ENCODE measurements at places on chromosomes 2 and 18.

DNA sequence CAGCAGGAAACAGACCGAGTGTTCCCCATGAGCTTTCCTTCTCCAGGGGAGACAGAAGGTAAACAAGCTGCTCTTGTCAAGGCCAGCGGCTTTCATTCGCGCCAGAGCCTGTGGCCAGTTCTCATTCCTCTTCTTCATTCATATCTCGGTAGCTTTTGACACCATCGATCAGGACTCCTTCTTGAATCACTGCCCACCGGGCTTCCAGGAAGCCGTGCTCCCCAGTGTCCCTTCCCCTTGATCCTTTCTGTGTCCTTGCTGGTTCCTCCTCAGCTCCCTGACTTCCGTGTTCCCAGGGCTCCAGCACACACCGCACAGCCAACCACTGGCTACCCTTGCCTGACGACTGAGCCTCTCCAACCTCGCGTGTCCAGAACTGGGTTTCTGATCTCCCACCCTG is 14.1 kb downstream of the SLC66A3 start:
- DNase-seq = no peak

DNA sequence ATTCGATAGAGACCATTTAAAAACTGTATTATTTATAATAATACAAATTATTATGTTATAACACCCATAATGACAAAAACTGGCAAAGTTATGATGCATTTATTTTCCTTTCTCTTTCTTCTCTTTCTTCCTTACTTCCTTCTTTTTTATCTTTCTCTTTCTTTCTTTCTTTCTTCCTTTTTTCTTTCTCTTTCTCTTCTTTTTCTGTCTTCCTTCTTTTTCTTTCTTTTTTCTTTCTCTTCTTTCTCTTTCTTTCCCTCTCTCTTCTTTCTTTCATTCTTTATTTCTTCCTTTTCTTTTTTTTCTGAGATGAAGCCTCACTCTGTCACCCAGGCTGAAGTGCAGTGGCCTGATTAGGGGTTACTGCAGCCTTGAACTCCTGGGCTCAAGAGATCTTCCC is 27.5 kb upstream of the ZNF516 start:
- DNase-seq = no peak

DNA sequence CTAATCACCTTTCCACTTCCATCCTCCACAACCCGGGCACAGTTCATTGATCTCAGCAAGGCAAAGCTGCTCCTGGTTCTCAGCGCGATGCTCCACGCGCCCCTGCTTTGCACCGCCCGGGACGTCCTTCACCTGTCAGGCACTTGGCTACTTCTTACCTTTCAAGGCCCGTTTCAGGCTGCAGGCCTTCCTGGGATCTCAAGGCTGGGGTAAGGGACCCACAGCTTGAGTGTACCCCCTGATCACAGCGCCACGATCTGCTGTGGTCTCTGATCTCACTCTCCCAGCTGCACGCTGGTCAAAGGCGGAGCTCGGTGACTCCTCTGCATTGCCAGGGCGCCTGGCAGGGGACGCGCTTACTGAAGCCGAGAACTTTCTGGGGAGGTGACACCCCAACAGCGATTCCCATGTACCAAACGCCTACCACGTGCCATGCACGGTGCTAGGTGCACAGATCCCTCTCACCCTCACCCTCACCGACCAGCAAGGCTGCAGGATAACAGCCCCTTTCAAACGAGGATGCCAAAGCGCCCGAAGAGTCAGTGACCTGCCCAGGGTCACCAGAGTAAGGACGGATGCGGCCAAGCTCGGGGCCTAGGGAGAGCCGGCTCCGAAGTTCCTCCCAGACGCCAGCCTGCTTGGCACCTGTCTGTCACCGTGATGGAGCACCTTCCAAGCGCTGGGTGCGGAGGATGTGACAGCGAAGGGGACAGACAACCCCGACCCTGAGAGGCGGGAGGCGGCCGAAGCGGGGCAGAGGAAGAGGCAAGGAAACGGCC is 818 bp downstream of the ITGB1BP1 start:
- DNase-seq = peak; percentile 9

GRCh38 chr18:55213586-55213985 is 254.3 kb upstream of the CCDC68 start:
- DNase-seq = no peak

DNA sequence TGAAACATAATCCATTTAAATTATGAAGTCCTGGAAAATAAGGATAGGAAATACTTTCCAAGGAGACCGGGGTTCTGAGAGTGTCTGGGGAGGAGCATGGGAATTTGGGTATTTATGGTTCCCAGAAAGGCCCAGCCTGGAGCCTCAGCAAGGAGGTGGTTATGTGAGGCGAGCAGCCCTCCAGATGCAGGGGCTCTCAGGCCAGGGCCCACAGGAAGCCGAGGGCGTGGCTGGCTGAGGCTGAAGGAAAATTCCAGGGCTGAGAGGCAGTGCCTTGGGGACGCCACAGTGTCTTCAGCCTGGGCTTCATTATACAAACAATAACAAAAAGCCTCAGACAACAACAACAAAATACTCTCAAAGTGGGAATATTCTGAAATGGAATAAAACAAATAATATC is 86.9 kb upstream of the SERPINE2 start:
- DNase-seq = no peak

- DNase-seq = no peak
These were observed 201.8 kb downstream of the EPHA4 start for GRCh38 chr2:221370076-221370856.

DNA sequence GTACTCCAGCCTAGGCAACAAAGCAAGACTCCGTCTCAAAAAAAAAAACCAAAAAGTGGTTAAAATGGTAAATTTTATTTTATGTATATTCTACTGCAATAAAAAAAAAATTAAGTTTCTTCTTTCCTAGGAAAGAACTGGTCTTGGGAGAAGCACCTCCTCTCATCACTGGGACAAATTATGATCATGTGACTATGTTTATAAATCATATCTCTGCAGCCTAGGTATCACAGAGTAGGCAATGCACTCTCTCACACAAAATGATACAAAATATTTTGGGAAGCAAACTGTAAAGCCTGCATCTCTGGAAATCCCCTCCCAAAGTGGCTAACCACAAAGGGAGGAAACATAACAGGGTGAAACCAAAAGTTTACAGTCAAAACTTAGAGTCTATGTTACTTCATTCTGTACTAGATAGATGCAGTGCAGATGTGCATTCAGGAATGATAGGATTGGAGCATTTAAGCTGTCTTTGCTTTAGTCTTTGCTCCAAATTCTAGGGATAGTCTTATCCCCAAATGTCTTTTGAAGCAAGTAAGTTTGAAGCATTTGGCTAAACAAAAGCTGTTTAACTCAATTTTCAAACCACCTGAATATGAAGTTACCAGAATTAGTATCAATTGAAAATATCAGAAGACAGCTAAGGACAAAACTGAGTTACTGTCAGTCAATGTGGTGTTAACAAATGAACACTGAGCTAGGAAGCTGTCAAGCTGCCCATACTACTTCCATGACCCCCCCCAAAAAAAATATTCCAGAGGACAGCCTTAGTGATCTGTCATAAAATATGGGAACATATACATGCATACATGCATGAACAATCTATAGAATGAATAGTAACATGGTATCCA is 21.1 kb upstream of the MALT1 start:
- no peak for DNase-seq

- no peak for DNase-seq
These were observed 66.1 kb upstream of the NXPH2 start for GRCh38 chr2:138846216-138846821.

GRCh38 chr18:12015416-12016062 is 34.2 kb downstream of the IMPA2 start:
- no peak for DNase-seq

GRCh38 chr2:127508631-127509034 is 17.7 kb downstream of the IWS1 start:
- DNase-seq = no peak

GRCh38 chr2:240687045-240687740 is 4.5 kb upstream of the AQP12A start:
- no peak for DNase-seq

GRCh38 chr2:44233450-44234128 is 41.7 kb upstream of the SLC3A1 start:
- DNase-seq = no peak

Measured in stimulated activated CD4-positive, alpha-beta T cell treated with anti-CD3 and anti-CD28 coated beads, TNF-alpha, amount 100 ng/mL, for 1 hour (primary cell).